Fibroblast of mammary gland (primary cell): ENCODE measurements at places on chromosomes 4 and X.

GRCh38 chrX:23742174-23742696 lies 841 bp downstream of the ACOT9 start:
- DNase-seq = peak; percentile 64

- DNase-seq = peak; percentile 74
Measured at GRCh38 chr4:1683736-1684505, at the start of gene FAM53A. TSS of gene FAM53A (minus strand) at chr4:1684313. CDS start at chr4:1668741, 15,572 bp downstream.

GRCh38 chrX:132875650-132876522 lies 82.5 kb downstream of the HS6ST2 start:
- DNase-seq = no peak

DNA sequence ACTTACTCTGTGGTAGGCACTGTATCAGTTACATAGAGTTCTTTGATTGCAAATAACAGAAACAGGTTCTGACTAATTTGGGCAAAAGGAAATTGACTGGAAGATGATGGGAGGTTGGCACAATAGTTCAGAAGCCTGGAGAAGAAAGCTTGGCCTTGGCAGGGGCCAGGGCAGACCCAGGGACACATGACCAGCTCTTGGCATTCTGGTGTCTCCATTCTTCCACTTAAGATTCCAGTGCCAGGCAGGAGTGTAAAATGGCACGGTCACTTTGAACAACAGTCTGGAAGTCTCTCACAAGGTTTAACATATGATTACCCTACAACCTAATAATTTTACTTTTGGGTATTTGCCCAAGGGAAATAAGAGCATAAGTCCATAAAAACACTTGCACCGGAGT lies 175.9 kb downstream of the BCOR start:
- no peak for DNase-seq

DNA sequence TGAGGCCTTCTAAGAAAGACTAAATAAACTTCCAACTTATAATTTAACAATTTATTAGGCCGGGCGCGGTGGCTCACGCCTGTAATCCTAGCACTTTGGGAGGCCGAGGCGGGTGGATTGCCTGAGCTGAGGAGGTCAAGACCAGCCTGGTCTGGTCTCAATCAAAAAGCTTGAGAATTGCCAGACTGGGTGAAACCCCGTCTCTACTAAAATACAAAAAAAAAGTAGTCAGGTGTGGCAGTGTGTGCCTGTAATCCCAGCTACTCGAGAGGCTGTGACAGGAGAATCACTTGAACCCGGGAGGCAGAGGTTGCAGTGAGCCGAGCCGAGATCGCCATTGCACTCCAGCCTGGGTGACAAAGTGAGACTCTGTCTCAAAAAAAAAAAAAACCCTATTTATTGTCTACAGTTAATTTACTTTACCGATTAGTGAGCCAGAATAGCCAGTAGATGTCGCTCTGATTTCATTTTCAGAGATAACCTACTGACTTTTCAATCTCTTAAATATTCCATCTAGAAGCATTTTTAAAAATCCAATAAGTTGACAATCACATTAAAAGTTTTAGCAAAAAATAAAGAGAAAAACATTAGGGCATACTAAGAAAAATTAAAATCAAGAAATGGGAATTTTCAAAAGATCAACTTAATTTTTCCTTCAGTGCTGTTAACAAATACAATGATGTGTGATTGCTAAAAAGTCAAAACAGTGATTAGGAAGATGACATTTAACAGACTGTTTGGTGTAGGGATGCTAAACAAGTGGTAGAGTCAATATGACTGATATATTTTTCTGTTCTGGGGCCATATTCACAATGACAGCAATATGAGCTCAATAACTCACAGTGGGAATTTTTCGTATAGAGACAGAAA lies 4.3 kb upstream of the SHROOM3 start:
- peak; percentile 66 for DNase-seq

DNA sequence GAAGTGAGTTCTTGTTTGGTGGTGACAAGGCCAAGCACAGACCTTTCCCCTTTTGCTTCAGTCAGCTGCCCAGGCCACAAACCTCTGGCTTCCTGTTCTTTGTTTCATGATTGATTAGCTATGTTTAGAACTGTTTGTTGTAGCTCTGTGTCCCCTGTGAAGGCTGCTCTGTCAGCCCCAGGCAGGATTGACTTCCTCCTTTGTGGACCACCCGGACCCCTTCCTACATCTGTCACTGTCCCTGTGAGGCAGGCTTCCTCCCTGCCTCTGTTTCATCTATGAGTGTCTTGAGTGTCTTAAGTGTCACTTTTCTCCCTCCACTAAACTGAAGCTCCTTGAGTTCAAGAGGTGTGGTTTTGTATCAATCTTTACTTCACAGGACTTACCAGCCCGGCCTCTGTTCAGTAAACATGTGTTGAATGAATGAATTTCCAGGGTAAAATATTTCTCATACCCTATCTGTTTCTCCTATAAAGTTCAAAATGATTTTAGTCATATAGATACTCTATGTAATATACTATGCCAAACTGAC lies 83.5 kb downstream of the ZNF674 start:
- DNase-seq = no peak

DNA sequence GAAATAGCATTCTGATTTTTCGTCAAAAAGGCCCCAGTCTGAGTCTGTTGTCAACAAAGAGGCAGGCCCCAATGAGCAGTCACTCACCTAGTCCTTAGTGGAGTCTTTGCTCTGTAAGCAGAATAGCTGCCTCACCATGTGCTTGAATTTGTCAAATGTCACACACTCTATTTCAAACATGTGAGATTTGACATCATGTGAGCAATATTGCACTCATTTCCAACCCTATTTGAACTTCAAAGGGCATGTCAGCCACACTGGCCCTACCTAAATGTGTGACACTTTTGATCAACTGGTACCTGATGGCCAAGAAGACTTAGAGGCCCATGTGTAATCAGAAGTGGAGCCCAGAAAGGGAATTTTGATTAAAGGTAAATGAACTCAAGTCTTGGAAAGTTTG lies 59.4 kb upstream of the PLAC1 start:
- no peak for DNase-seq

DNA sequence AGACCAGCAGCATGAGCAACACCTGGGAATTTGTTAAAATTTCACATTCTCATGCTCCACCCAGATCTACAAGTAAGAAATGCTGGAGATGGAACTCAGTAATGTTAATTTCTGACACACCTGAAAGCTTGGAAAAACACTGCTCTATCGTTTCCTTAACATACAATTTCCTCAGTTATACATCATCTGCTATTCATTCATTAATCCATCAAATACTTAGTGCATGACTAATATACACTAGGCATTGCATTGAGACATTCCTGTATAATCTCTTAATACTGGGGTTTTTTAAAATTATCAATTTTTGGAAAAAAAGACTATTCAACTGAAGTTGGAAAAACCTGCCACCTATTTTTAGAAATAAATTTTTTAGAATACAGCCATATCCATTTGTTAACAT lies 106.1 kb downstream of the CHM start:
- DNase-seq = no peak

DNA sequence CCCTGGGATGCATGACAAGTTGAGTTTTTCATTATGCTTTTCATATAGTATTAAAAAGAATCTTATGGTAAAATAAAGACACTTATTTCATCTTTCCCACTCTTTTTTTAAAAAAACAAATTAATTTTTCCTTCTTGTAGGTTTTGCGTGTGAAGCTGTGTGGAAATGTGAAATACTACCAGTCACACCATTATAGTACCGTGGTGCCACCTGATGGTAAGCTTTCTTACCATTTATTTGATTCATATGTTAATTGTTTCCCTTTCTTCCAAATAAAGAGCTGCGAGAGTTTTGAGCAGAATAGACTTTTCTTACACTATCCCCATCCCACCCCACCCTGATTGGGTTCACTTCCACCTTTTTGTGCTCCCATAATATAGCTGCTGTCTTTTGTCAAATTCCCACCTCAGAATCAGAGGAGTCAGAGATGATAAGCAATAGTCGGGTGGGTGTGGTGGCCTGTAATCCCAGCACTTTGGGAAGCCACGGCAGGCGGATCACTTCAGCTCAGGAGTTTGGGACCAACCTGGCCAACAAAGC lies 44.3 kb downstream of the CASP6 start:
- DNase-seq = peak; percentile 12

DNA sequence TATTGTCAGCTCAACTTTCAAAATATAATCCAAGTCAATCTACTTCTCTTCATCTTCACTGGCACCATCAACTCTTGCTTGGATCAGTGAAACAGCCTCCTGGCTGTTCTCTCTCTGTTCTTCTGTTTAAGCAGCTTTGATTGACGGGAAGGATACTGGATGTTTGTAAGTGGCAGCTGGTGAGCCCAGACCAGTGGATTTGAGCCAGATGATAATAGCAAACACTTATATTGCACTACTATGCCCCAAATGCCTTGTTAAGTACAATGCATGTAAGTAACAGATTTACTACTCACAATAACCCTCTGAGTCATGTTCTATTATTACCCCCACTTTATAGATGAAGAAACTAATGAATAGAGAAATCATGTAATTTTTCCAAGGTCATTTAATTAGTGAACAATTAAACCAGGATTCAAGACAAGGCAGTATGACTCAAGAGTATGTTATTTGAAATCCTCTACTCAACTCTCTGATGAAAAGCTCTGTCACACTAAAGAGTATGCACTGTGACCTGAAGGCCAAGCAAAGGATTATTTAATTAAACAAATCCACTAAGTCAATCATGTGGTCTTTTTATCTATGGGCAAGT lies 44.8 kb downstream of the SPANXN3 start:
- DNase-seq = no peak

DNA sequence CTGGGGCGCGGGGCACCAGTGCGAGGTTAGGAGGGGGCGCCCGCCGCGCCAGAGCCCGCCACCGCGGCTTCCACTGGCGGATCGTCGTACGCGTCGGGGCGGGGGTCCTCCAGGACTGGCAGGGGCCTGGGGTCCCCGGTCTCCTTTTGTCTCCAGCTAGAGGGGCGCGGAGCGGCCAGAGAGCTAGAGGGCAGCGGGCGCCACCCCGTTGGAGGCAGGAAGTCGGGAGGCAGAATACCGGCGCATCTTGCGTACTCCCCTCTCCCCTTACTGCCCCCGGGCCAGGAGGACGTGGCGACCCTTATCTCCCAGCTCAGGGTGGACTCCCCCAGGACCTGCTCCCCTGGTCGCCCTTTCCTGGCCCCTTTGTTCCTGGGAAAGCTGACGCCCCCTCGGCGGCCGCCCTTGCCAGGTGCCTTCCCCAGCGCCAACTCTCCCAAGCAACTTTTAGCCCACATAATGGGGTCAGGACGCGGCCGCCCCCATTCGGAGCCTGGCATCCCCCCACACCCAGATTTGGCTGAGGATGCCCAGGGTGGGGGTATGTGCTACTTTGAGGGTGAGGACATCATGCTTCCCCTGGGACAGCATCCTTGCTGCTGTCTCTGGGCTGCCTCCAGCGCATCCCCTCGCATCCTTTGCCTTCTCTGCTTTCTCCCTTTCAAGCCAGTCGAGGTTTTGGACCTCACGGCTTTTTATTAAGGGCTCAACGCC lies 933 bp downstream of the CNKSR2 start:
- DNase-seq = no peak

DNA sequence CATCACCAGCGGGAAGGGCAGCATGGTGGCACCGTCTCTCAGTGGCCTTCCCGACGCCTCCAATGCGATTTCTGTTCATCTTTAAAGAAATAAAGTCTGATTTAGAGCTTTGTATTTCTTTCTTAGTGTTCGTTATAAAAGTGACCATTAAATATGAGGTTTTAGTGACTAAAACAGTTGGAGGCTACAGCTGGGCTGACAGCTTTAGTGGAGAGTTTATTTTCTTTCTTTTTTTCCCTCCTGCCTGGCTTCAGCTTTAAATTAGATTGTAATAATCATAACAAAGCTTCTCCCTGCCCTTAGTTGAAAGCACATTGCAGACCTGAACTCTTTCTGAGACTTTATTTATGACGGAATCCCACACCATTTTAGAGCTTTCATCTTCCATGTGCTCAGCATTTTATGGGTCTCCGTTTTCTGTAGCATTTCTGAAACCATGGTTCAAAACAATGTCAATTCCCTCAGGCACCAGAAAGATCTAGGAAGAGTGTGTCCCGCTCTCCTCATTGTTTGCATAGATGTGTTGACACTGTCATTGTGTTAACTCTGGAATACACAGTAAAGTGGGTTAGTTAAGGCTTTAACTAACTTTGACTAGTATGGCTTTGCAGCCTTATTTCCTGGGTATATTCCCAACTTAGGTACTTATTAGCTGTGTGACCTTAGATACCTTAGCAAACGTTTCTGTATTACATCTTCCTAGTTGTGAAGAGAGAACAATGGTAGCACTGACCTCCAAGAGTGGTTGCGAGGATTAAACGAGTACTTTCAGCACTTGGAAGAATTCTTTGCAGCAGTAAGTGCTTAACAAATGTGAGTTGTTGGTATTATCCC lies 97.4 kb upstream of the PGRMC2 start:
- DNase-seq = no peak

- DNase-seq = no peak
Measured at GRCh38 chrX:78945186-78945912, at the start of gene P2RY10. TSS of gene P2RY10 (plus strand) at chrX:78945391. CDS start at chrX:78960521, 15,130 bp downstream.

DNA sequence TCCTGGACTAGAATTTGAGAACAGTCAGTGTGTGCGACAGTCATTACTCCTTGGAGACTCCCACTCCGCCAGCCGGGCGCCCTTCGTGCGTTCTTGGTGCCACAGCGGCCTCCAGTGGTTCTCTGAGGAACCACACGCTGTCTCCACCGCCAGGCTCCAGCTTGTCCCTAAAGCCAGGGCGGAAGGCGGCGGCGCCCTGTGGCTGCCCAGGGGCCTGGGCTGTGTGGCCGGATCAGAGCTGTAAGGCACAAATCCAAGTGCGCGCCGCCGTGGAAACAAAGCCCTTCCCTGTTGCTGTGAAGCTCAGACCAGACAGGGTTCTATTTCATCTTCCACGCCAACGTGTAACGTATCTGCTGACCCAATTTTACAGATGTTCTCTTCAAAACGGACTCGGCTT lies 34.2 kb downstream of the IDS start:
- peak; percentile 56 for DNase-seq

- no peak for DNase-seq
Measured at GRCh38 chr4:3671571-3672464, 94.4 kb upstream of the ADRA2C start.

DNA sequence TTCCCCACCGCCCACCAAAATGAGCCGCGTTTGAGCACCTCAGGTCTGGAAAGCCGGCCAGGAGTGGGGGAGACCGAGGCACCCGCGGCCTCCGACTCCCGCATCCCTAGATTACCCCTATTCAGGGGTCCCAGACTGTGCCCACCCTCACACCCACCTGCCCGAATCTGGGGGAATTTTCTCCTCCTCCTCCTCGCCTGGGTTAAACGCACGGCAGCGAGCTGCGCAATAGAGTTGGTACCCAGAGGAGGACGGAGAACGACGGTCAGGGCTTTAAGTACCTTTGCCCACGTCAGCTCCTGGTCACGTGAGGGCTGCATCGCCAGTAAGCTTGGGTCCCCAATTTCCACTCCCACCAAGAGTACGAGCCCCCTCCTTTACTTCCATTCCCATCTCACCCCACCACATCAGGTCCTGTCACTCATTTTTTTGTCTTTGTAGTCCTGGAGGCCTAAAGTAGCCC lies at the start of gene ARMCX2:
TSS of gene ARMCX2 (minus strand) at position 250 of the 463 bp plus-strand sequence. CDS start 2,262 bp downstream, outside the sequence.
- DNase-seq = peak; percentile 66
